ENCODE measurements at places on chromosomes 3 and 15.

- no peak for DNase-seq
These were observed 98.3 kb upstream of the ALDH1A3 start for GRCh38 chr15:100781061-100781960.

DNA sequence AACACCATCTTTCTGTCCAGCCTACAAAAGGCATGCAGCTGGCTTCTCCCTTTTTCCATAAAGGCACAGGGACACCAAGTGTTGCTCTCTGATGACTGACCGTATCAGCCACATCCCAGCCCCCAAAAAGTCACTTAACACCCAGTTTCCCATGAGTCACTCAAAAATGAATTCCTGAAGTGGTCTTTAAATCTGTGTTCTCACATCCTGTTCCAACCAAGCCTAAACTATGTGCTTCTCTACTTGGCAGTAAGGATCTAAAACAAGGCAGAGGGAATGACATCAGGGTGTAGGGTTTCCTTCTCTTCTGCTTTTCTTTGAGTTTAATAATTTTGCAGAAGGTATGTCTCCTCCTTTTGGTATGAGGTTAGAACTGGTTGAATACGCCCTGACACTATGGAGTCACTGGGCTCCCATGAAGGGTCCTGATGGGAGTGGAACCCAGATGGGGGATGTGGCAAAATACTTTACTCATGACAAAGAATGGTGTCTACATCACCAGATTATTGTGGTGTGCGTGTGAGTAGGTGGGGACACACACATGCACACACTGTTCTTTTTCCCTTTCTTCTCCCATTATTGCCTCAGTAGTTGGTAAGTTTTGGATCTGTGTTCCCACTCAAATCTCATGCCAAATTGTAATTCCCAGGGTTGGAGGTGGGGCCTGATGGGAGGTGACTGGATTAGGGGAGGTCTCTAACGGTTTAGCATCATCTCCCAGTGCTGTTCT is 35.6 kb upstream of the CCK start:
- peak; percentile 50 for DNase-seq

- no peak for DNase-seq
These were observed 610.2 kb downstream of the TBL1XR1 start for GRCh38 chr3:176587089-176587488.

DNA sequence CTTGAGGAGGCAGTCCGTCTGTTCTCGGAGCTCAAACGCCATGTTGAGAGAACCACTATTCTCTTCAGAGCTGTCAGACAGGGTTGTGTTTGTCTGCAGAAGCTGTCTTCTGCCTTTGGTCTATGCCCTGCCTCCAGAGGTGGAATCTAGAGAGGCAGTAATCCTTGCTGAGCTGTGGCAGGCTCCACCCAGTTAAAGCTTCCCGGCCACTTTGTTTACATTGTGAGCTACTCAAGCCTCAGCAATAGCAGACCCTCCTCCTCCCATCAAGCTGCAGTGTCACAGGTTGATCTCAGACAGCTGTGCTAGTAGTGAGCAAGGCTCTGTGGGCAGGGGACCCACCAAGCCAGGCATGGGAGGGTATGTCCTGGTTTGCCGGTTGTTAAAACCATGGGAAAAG is 8.9 kb downstream of the OR5AC2 start:
- DNase-seq: no peak
